Activated CD4-positive, alpha-beta T cell treated with anti-CD3 and anti-CD28 coated beads, Interleukin-2, amount 10 ng/mL, durations not matched to agents 7 days and 5 days (primary cell): ENCODE measurements at places on chromosomes 13 and 19. TPM values are rescaled to one million over a fixed set of nuclear protein-coding genes. Genes with fewer than 3 reads are reported as not detected.

- H3K27ac ChIP-seq = no peak overlapping the region
- H3K27me3 ChIP-seq = no peaks in the 10 kb centered on the region
- DNase-seq = no peak
- peaks cover 3% of the 10 kb centered on the region for H3K36me3 ChIP-seq
- no peaks in the 10 kb centered on the region for H3K4me1 ChIP-seq
These were observed 9.0 kb upstream of the MLLT1 start for GRCh38 chr19:6288737-6289136.

Gene IGSF23
- not detected for total RNA-seq

Gene PTPRH
- total RNA-seq = not detected

DNA sequence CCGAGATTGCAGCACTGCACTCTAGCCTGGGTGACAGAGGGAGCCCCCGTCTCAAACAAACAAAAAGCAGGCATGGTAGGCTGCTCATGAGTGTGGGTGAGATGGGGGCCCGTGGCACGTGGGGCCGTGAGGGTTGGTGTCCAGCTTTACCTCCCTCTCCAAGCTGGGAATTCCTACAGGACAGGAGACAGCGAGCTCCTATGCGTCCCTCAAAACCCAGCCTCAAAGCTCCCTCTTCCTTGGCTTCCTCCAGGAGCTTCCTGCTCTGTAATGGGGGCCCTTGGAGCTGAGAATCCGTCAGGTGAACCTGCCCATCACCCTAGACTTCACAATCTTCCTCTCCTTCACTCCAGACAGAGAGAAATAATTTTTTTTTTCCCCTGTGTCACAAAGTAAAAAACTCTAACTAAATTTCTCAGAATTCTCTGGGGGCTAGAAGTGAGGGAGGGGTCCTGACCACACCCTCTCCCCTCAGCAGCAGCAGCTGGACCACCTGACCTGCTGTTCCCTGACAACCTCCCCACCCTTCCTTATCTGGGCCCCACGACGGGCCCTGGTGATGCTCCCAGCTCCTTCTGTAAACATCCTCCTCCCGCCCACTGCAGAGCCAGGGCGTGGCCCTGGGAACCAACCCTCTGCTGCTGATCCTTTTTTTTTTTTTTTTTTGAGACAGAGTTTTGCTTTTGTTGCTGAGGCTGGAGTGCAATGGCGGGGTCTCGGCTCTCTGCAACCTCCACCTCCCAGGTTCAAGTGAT lies 22.1 kb upstream of the WDR18 start:
- H3K27me3 ChIP-seq = no peaks in the 10 kb centered on the region
- no peak overlapping the region for H3K4me3 ChIP-seq
- H3K27ac ChIP-seq = peak overlapping the region; percentile 77
- peaks cover 17% of the 10 kb centered on the region for H3K4me1 ChIP-seq

Gene KLF16
- 24.0 TPM for total RNA-seq

GRCh38 chr13:52070929-52071523 lies 46.5 kb downstream of the UTP14C start:
- H3K36me3 ChIP-seq = no peaks in the 10 kb centered on the region
- H3K27ac ChIP-seq = no peak overlapping the region
- no peak overlapping the region for H3K4me3 ChIP-seq
- peaks cover 16% of the 10 kb centered on the region for H3K4me1 ChIP-seq
- peak; percentile 34 for DNase-seq

DNA sequence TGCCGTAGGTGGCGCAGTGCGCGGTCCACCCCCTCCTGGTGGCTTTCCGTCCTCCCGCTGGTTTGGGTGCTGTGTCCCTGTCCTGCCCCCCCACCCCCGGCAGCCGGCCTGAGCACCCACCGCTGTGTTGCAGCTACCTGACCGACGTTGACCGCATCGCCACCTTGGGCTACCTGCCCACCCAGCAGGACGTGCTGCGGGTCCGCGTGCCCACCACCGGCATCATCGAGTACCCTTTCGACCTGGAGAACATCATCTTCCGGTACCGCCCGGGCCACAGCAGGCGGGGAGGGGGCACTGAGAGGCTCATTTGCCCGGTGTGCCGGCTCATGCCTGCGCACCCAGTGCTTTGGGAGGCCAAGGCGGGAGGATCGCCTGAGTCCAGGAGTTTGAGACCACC lies 20.6 kb downstream of the GNA11 start:
- H3K4me1 ChIP-seq = no peaks in the 10 kb centered on the region
- H3K27ac ChIP-seq = no peak overlapping the region
- H3K4me3 ChIP-seq = no peak overlapping the region

Gene FFAR3
- not detected for total RNA-seq

DNA sequence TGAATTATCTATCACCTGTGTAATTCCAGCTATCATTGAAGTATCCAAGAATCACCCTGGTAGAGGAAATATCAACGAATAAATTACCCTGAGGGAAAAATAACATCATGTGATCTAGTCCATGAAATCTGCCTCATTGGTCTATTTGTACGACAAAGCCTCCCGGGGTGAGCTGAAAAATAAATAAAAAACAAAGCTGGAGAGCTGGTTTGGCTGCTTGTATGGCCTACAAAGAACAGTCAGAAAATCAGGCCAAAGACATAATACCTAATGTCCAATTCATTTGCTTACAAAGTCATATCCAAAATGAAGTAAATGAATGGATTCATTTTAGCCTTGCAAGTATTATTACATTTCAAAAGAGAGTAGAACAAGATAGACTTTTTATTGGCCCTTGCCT lies 449.9 kb downstream of the KLF12 start:
- peaks cover 25% of the 10 kb centered on the region for H3K36me3 ChIP-seq
- no peak overlapping the region for H3K27ac ChIP-seq
- peaks cover 5% of the 10 kb centered on the region for H3K4me1 ChIP-seq
- DNase-seq = no peak

GRCh38 chr19:3983936-3984583 lies 1.2 kb downstream of the EEF2 start:
- DNase-seq = no peak
- peaks cover 55% of the 10 kb centered on the region for H3K4me1 ChIP-seq
- peak overlapping the region; percentile 95 for H3K27ac ChIP-seq
- H3K4me3 ChIP-seq = peak overlapping the region; percentile 94
- H3K27me3 ChIP-seq = no peaks in the 10 kb centered on the region
- peaks cover 46% of the 10 kb centered on the region for H3K36me3 ChIP-seq

GRCh38 chr13:113609616-113610015 lies 25.1 kb downstream of the TFDP1 start:
- no peak for DNase-seq
- H3K4me1 ChIP-seq = peaks cover 14% of the 10 kb centered on the region
- no peak overlapping the region for H3K4me3 ChIP-seq
- H3K27ac ChIP-seq = no peak overlapping the region
- H3K27me3 ChIP-seq = no peaks in the 10 kb centered on the region

GRCh38 chr13:21569686-21570085 lies 34.3 kb downstream of the MICU2 start:
- H3K27me3 ChIP-seq = no peaks in the 10 kb centered on the region
- H3K27ac ChIP-seq = no peak overlapping the region
- peaks cover 3% of the 10 kb centered on the region for H3K4me1 ChIP-seq
- peaks cover 11% of the 10 kb centered on the region for H3K36me3 ChIP-seq

DNA sequence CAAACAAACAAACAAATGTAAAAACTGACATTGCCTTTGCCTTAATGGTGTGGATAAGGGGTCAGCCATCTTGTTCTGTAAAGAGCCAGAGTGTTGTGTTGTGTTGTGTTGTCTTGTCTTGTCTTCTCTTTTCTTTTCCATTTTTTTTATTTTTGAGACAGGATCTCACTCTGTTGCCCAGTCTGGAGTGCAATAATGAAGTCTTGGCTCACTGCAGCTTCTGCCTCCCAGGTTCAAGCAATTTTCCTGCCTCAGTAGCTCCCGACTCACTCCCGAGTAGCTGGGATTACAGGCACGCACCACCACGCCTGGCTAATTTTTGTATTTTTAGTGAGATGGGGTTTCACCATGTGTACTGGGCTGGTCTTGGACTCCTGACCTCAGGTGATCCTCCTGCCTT lies 27.8 kb downstream of the TIMM13 start:
- no peak overlapping the region for H3K4me3 ChIP-seq
- no peaks in the 10 kb centered on the region for H3K4me1 ChIP-seq
- H3K36me3 ChIP-seq = no peaks in the 10 kb centered on the region
- DNase-seq = no peak
- H3K27ac ChIP-seq = no peak overlapping the region

- no peak overlapping the region for H3K4me3 ChIP-seq
- no peak for DNase-seq
- H3K27ac ChIP-seq = no peak overlapping the region
- H3K27me3 ChIP-seq = no peaks in the 10 kb centered on the region
- H3K4me1 ChIP-seq = no peaks in the 10 kb centered on the region
These were observed 3.7 kb upstream of the SBK2 start for GRCh38 chr19:55540619-55541018.

- peaks cover 21% of the 10 kb centered on the region for H3K27me3 ChIP-seq
- DNase-seq = no peak
- H3K27ac ChIP-seq = no peak overlapping the region
- H3K4me1 ChIP-seq = peaks cover 13% of the 10 kb centered on the region
- H3K4me3 ChIP-seq = no peak overlapping the region
These were observed 24.2 kb upstream of the IGFL1 start for GRCh38 chr19:46205183-46205984.

GRCh38 chr13:54029226-54029625 lies 1000.6 kb downstream of the OLFM4 start:
- no peak overlapping the region for H3K27ac ChIP-seq
- no peaks in the 10 kb centered on the region for H3K4me1 ChIP-seq
- DNase-seq = no peak
- no peaks in the 10 kb centered on the region for H3K36me3 ChIP-seq
- no peaks in the 10 kb centered on the region for H3K27me3 ChIP-seq
- H3K4me3 ChIP-seq = no peak overlapping the region

DNA sequence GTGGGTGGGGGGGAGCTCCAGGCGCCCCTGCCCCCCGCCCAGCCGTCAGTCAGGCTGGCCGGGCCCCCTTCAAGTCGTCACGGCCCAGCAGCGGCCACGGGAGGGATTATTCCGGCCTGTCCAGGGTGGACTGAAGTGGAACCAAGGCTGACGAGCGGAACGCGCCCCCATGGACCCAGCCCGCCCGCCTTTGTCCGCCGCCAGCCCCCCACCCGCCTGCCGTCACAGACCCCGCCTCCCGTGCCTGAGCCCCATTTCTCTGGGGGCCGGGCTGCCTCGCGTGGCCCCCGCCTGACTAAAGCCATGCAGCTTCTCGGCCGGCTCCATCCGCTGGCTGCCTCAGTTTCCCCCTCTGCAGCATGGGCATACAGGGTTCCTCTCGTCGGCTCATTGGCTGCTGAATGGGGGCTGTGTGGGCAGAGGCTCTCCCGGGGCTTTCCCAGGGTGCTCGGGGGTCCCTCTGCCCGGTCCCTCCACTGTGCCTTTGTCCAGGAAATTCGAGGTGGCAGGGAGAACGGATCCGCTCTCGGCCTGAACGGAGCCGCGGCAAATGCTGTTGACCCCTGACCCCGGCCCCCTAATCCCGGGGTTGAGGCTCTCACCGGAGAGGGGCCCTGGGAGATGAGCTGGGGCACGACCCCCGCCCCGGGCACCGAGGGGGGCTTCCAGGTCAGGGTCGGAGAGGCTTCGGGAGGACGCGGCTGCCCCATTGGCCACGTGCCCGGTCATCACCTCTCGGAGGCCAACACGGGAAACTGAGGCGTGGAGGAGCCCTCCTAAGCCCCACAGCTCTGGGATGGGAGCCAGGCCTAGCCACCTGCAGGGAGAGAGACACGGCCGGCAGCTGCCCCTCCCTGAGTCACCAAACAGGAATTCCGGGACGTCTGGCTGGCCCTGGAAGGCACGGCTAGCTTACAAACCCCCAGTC lies 27.4 kb downstream of the EFNA2 start:
- DNase-seq = no peak
- H3K4me1 ChIP-seq = no peaks in the 10 kb centered on the region
- no peaks in the 10 kb centered on the region for H3K36me3 ChIP-seq
- no peak overlapping the region for H3K27ac ChIP-seq
- H3K4me3 ChIP-seq = no peak overlapping the region

DNA sequence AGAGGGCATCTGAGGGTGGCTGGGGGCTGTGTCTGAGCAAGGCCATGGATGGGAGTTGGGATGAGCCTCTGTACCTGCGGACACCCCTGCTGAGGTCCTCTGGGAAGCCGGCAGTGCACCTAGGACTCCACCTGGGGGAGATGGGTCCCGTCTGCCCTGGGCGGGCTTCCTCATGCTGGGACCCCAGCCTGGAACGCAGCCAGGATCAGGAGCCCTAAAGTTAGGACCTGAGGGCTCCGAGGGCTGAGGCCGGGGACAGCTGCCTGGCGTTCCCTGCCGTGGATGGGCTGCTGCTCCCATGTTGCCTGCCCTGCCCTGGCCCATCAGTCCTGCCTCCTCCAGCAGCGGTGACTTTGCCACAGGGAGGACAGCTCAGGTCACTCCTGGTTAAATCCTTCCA lies 26.1 kb downstream of the CRTC1 start:
- H3K4me3 ChIP-seq = no peak overlapping the region
- peaks cover 3% of the 10 kb centered on the region for H3K4me1 ChIP-seq
- no peak overlapping the region for H3K27ac ChIP-seq

DNA sequence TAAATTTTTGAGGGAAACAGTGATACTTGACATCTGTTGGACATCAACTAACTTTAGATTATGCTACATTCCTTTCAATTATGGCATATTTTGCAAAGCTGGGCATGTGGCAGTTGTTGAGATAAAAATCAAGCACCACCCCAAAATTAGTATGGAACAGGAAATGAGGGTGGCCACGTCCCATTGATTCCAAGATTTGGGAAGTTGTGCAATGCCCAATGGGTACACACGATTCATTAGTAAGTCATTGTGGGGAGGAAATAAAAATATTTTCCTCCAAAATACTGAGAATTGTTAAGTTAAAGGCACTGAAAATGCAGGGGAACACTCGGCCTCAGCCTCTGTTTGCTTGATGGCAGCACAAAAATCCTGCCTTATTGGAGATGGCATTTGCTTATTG lies 7.6 kb downstream of the ERICH6B start:
- no peaks in the 10 kb centered on the region for H3K36me3 ChIP-seq
- no peak overlapping the region for H3K4me3 ChIP-seq
- H3K4me1 ChIP-seq = no peaks in the 10 kb centered on the region
- H3K27ac ChIP-seq = no peak overlapping the region
- no peak for DNase-seq
- H3K27me3 ChIP-seq = peaks cover 19% of the 10 kb centered on the region

GRCh38 chr19:53982611-53983010 lies 8.8 kb upstream of the CACNG6 start:
- H3K27ac ChIP-seq = no peak overlapping the region
- H3K4me1 ChIP-seq = peaks cover 24% of the 10 kb centered on the region
- H3K4me3 ChIP-seq = no peak overlapping the region
- H3K27me3 ChIP-seq = peaks cover 41% of the 10 kb centered on the region
- H3K36me3 ChIP-seq = peaks cover 16% of the 10 kb centered on the region

GRCh38 chr19:33207040-33207620 lies 13.0 kb downstream of the LRP3 start:
- H3K4me3 ChIP-seq = no peak overlapping the region
- H3K4me1 ChIP-seq = no peaks in the 10 kb centered on the region
- no peaks in the 10 kb centered on the region for H3K27me3 ChIP-seq
- no peak overlapping the region for H3K27ac ChIP-seq
- no peak for DNase-seq

Gene ZNF541
- total RNA-seq = 0.35 TPM

- peaks cover 34% of the 10 kb centered on the region for H3K36me3 ChIP-seq
- no peak overlapping the region for H3K27ac ChIP-seq
- peaks cover 5% of the 10 kb centered on the region for H3K4me1 ChIP-seq
- no peaks in the 10 kb centered on the region for H3K27me3 ChIP-seq
- H3K4me3 ChIP-seq = no peak overlapping the region
- DNase-seq = no peak
These were observed 79.3 kb upstream of the TEX29 start for GRCh38 chr13:111241006-111241755.
